ENCODE measurements at places on chromosomes 2 and 18. TPM values are rescaled to one million over a fixed set of nuclear protein-coding genes. Genes with fewer than 3 reads are reported as not detected.

GRCh38 chr2:201507725-201508124 lies 56.2 kb downstream of the STRADB start:
- no peak overlapping the region for H3K4me3 ChIP-seq
- DNase-seq, result no peak
- no peaks in the 10 kb centered on the region for H3K27me3 ChIP-seq
- H3K4me1 ChIP-seq, result no peaks in the 10 kb centered on the region
- no peaks in the 10 kb centered on the region for H3K36me3 ChIP-seq

DNA sequence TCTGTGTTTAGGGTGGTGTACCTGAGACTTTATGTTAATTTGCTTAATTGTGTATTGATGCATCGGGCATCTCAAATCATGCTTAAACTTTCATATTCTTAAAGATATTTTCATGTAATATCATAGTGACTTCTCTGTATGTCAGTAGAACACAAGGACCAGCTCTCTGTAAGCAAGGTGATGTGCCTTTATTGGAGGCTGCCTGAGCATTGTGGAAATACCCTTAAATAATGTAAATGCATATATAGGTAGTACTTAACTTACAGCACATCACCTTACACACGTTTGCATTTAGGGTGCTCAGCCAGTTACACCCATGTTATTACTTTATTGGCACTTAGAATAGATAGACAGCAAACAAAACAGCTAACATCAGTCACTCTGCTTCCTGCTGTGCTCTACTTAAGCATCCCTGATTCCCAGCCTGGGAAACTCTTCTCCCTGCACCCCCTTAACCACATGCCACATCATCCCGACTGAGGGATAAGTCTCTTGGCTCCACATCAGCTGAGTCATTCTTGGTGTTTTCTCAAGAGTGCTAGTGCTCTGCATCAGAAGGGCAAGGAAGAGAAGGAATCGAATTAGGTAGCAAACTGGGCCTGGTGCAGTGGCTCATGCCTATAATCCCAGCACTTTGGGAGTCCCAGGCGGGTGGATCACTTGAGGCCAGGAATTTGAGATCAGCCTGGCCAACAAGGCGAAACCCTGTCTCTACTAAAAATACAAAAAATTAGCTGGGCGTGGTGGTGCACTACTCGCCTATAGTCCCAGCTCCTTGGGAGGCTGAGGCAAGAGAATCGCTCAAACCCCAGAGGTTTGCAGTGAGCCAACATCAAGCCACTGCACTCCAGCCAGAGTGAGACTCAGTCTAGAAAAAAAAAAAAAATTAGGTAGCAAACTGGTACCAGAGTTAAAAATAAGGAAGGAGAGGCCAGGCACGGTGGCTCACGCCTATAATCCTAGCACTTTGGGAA lies 108.7 kb downstream of the MAP3K20 start:
- H3K4me3 ChIP-seq, result no peak overlapping the region
- H3K36me3 ChIP-seq, result no peaks in the 10 kb centered on the region
- peak; percentile 62 for DNase-seq
- H3K4me1 ChIP-seq, result peaks cover 5% of the 10 kb centered on the region

DNA sequence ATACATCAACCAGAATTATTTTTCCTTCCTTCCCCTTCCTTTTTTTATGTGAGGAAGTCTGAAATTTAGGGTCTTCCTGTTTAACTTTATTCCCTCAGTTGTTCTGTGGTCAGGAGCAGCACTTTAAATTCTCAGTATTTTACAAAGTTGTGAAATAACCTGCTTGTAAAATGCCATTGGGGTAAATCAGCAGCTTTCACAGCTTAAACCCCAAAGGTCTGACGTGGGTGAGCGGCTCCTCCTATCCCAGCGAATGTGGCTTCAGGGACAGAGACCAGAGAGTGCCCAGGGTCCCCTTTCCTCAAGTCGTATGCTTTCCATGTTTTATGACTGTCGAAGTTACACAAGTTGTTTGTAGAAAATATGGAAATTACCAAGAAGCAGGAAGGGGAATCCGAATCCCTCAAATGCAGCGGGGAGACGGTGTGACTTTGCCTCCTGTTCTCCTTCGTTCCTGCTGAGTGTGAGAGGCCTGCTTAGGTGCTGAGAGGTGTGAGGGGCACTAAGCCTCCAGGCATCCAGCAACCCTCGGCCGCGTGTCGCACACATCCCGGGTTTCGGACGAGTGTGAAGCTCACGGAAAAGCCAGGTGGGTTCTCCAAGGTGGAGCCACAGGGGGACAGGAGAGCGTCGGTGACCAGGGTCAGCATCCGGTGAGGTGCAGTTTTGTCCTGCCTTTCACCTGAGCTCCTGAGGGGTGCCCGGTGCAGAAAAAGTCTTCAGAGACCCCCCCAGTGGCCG lies 10.8 kb upstream of the KCNG2 start:
- H3K36me3 ChIP-seq, result no peaks in the 10 kb centered on the region
- no peak overlapping the region for H3K4me3 ChIP-seq
- DNase-seq, result no peak
- peaks cover 90% of the 10 kb centered on the region for H3K27me3 ChIP-seq
- H3K27ac ChIP-seq, result no peak overlapping the region

PRSS56 gene
- total RNA-seq, result not detected

RAB27B gene
- 0.43 TPM for total RNA-seq

DNA sequence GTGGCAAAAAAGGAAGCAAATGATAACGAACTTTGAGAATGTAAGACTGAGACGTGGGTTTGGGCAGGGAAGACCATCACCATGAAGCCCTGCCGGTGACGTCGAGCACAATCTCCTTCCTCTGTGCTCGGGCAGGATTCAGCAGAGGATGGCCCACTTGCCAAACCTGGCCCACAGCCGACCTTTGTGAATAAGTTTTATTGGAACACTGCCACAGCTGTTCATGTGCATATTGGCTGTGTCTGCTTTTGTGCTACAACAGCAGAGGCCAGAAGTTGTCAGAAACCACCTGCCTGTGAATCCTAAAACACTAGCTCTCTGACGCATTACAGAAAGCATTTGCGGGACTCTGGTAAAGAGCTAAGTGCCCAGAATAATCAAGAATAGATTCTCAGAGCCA lies 223.9 kb downstream of the MYT1L start:
- no peaks in the 10 kb centered on the region for H3K36me3 ChIP-seq
- no peak for DNase-seq
- H3K27ac ChIP-seq, result no peak overlapping the region
- peaks cover 5% of the 10 kb centered on the region for H3K4me1 ChIP-seq

GPR155 gene
- 0.37 TPM for total RNA-seq

- no peaks in the 10 kb centered on the region for H3K36me3 ChIP-seq
- H3K27me3 ChIP-seq, result no peaks in the 10 kb centered on the region
- H3K27ac ChIP-seq, result no peak overlapping the region
- no peak for DNase-seq
- no peaks in the 10 kb centered on the region for H3K4me1 ChIP-seq
- H3K4me3 ChIP-seq, result no peak overlapping the region
Observed at GRCh38 chr2:25996844-25997243, 14.5 kb upstream of the KIF3C start.

- H3K4me1 ChIP-seq, result no peaks in the 10 kb centered on the region
- DNase-seq, result no peak
- H3K4me3 ChIP-seq, result no peak overlapping the region
- H3K36me3 ChIP-seq, result no peaks in the 10 kb centered on the region
Observed at GRCh38 chr2:90077948-90078347, 1386.5 kb downstream of the RPIA start.

DNA sequence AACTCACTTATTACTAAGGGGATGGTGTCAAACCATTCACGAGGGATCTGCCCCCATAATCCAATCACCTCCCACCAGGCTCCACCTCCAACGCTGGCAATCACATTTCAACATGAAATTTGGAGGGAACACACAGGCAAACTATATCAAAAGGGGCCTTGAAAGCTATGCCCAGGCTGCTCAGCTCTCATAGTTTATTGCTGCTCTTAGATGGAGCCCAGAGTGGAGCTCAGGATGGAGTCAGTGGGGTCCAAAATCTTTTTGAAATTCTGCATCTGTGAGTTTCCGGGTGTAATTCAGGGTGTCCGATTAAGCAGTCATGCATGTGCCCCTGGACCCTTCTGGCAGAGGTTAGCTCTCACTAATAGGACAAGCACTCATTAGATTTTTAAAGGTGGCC lies 24.3 kb downstream of the RHOB start:
- DNase-seq, result no peak
- no peaks in the 10 kb centered on the region for H3K27me3 ChIP-seq
- peaks cover 16% of the 10 kb centered on the region for H3K4me1 ChIP-seq

OR6B3 gene
- total RNA-seq, result not detected

DNA sequence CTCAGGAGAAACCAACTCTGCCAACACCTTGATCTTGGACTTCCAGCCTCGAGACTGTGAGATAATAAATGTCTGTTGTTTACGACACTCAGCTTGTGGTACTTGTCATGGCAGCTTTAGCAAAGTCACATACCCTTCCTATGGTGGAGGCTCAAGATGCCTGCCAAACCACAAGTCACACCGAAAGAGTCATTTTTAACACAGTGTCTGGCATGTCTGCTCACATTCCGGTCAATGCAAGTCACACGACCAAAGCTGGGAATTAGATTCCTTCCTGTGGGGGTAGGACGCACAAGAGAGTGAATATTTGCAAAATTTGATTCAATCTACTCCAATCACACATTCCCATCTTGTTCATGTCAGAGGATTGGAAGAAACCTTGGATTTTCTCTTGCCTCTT lies 24.6 kb downstream of the KCNE4 start:
- no peak for DNase-seq
- H3K4me1 ChIP-seq, result no peaks in the 10 kb centered on the region
- H3K27me3 ChIP-seq, result no peaks in the 10 kb centered on the region
- H3K36me3 ChIP-seq, result no peaks in the 10 kb centered on the region

DNA sequence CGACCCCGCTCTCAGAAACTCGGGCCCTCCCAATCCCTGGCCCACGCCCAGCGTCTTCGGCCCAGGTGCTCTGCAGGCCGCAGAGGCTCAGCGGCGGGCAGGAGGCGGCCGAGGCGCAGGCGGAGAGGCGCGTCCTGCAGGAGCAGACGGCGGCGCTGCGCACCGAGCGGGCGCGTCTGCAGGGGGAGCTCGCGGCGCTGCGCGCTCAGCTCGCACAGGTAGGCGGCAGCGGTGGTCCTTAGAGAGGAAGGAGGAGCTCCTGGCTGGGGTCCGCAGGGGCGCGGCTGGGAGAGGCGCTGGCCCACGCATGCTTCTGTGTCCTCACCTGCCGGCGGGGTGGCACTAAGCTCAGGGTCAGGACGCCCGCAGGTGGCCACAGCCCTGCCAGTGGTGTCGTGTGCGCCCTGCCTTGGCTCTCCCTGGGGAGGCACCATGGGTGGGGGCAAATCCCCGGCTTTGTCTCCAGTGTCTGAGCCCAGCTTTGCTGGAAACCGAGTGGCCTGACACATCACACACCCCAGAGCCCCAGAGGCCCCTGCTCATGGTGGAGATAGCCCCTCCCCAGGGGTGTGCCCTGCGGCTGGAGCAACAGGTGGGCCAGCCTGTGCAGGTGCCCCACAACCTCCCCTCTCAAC lies 14.9 kb upstream of the SNED1 start:
- no peaks in the 10 kb centered on the region for H3K4me1 ChIP-seq
- no peaks in the 10 kb centered on the region for H3K36me3 ChIP-seq
- H3K27me3 ChIP-seq, result peaks cover 30% of the 10 kb centered on the region

- H3K4me3 ChIP-seq, result no peak overlapping the region
- no peaks in the 10 kb centered on the region for H3K36me3 ChIP-seq
- no peak overlapping the region for H3K27ac ChIP-seq
- peaks cover 13% of the 10 kb centered on the region for H3K4me1 ChIP-seq
- no peak for DNase-seq
Observed at GRCh38 chr2:236614551-236614950, 44.9 kb downstream of the ACKR3 start.

GRCh38 chr2:26809211-26809610 lies 23.4 kb downstream of the CENPA start:
- DNase-seq, result no peak
- H3K27me3 ChIP-seq, result no peaks in the 10 kb centered on the region
- no peak overlapping the region for H3K4me3 ChIP-seq

- no peaks in the 10 kb centered on the region for H3K27me3 ChIP-seq
- peak overlapping the region; percentile 53 for H3K27ac ChIP-seq
- DNase-seq, result no peak
- no peaks in the 10 kb centered on the region for H3K36me3 ChIP-seq
Observed at GRCh38 chr2:133341575-133341974, 226.7 kb downstream of the NCKAP5 start.

ALLC gene
- total RNA-seq, result not detected

DNA sequence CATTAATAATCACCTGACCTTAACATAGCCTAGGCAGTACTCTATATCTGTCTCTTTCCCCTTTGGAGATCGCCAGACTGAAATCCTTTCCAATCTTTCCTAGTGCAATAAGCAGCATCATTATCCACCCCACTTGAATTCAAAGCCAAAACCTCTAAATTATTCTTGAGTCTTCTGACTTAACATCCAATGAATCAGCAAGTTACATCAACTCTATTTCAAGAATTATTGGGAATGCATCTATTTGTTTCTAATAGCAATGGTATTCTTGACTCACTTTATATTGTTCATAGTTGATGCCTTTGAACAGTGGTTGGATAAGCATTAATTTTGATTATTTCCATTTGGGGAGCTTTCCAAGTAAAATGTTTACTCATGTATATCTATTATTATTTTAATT lies 144.8 kb downstream of the ZNF804A start:
- H3K4me1 ChIP-seq, result no peaks in the 10 kb centered on the region
- no peaks in the 10 kb centered on the region for H3K36me3 ChIP-seq
- no peak overlapping the region for H3K27ac ChIP-seq
- H3K27me3 ChIP-seq, result no peaks in the 10 kb centered on the region
- DNase-seq, result no peak
- H3K4me3 ChIP-seq, result no peak overlapping the region

OXER1 gene
- total RNA-seq, result 0.88 TPM

GRCh38 chr2:115733190-115733775 lies 1290.8 kb downstream of the DPP10 start:
- H3K4me3 ChIP-seq, result no peak overlapping the region
- no peaks in the 10 kb centered on the region for H3K36me3 ChIP-seq
- no peak for DNase-seq
- H3K27ac ChIP-seq, result no peak overlapping the region

DNA sequence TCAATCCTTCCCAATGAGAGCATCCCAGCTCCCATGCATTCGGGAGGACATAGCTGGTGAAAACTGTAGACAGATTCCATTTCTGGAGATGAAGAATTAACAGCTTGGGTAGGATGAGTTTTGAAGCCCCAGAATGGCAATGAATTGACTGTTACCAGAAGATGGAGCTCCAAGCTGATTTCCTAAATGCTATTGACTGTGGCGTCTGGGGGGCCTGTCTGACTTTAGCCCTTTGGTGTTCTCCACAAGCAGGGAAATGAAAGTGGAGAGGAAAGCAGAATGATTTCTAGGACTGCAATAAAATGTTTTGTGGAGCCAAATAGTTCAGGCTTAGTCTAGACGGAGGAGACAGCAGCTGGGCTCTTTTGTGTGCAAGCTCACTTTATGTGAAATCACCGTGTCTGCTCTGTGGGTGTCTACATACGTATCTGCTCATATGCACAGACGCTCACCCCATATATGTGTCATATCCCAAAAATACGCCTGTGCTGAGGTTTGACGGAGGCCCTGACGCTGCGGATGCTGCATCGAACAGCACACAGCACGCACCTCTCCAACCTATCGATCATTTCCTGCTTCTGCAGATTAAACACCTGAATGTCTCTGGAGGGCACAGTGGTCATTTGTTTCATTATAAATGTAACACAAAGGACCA lies 166.4 kb upstream of the PXDN start:
- H3K36me3 ChIP-seq, result no peaks in the 10 kb centered on the region
- no peaks in the 10 kb centered on the region for H3K4me1 ChIP-seq
- DNase-seq, result no peak
- no peak overlapping the region for H3K27ac ChIP-seq
- no peaks in the 10 kb centered on the region for H3K27me3 ChIP-seq

All from neural progenitor cell (in vitro differentiated cells).